ENCODE measurements at places on chromosomes 2 and 18. TPM values are rescaled to one million over a fixed set of nuclear protein-coding genes. Genes with fewer than 3 reads are reported as not detected.

DNA sequence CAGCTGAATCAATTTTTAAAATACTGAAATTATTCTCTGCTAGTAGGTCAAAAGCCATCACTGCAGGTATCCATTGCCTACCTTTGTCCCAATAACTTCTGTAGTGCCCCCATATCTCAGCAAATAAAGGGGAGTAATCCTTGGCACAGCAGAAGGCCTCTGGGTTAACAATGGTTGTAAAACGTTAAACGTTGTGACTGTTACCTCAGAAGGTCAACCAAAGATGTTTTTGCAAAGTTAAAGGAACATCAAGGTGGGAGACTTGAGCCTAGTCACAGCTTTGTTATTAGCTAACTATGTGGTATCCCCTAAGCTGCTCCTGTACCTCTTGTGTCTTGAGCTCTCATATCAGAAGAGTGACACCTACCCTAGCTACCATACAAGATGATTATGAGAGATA lies 60.5 kb downstream of the COX7A2L start:
- no peak for DNase-seq
- no peak overlapping the region for H3K4me3 ChIP-seq
- no peak overlapping the region for H3K27ac ChIP-seq
- H3K4me1 ChIP-seq, result no peaks in the 10 kb centered on the region
- peaks cover 23% of the 10 kb centered on the region for H3K36me3 ChIP-seq

- no peaks in the 10 kb centered on the region for H3K4me1 ChIP-seq
- no peak overlapping the region for H3K4me3 ChIP-seq
- no peak for DNase-seq
- no peak overlapping the region for H3K27ac ChIP-seq
Observed at GRCh38 chr2:188922191-188922590, 52.0 kb upstream of the COL3A1 start.

BCL2 gene
- 14.3 TPM for total RNA-seq

CCDC142 gene
- total RNA-seq, result 93.1 TPM

- H3K27me3 ChIP-seq, result no peaks in the 10 kb centered on the region
- no peaks in the 10 kb centered on the region for H3K4me1 ChIP-seq
- no peak overlapping the region for H3K4me3 ChIP-seq
- H3K27ac ChIP-seq, result no peak overlapping the region
- H3K36me3 ChIP-seq, result no peaks in the 10 kb centered on the region
- DNase-seq, result no peak
Observed at GRCh38 chr2:49515996-49516782, 361.9 kb upstream of the FSHR start.

KIF5C gene
- 2.0 TPM for total RNA-seq

- peaks cover 6% of the 10 kb centered on the region for H3K4me1 ChIP-seq
- H3K27me3 ChIP-seq, result no peaks in the 10 kb centered on the region
- no peak overlapping the region for H3K4me3 ChIP-seq
- H3K27ac ChIP-seq, result no peak overlapping the region
- DNase-seq, result no peak
Observed at GRCh38 chr2:96799623-96799935, 16.5 kb upstream of the CNNM3 start.

DNA sequence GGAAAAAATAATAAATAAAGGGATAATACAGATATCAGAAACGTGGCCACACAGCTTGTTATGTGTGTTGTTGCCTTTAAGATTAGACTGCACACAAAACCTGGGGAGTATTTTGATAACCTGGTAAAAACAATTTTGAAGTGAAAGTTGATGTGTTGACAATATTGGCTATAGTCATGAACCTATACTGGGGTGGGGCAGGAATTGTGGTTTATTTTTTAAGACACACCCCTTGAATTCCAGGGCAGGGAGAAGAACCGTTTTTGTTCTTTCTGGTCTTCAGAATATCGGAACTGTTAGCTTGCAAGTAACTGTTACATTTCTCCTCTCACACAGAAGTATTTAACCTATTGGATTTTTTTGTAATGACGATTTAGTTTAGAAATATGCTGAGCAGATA lies 80.4 kb downstream of the LIMS1 start:
- no peaks in the 10 kb centered on the region for H3K36me3 ChIP-seq
- no peak overlapping the region for H3K4me3 ChIP-seq
- H3K27ac ChIP-seq, result no peak overlapping the region
- DNase-seq, result no peak
- H3K4me1 ChIP-seq, result peaks cover 97% of the 10 kb centered on the region
- H3K27me3 ChIP-seq, result no peaks in the 10 kb centered on the region

DNA sequence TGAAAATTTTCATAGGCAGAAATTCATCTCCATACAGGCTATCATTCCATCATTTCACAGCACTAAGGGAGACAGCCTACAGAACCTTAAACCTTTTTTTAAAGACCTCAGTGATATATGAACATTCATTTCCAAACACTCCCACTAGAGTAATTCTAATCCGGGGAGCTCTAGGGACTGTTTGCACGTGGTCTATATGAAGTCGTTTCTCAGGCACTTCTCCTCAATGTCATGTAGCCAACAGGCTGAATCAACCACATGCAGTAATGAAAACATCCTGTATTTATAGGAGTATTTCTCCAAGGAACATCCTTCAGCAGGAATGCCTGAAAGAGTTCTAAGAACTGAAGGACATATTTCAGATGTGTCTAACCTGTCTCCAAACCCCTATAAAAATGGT lies 97.3 kb upstream of the CREB1 start:
- no peak overlapping the region for H3K27ac ChIP-seq
- no peak for DNase-seq
- no peaks in the 10 kb centered on the region for H3K27me3 ChIP-seq

DNA sequence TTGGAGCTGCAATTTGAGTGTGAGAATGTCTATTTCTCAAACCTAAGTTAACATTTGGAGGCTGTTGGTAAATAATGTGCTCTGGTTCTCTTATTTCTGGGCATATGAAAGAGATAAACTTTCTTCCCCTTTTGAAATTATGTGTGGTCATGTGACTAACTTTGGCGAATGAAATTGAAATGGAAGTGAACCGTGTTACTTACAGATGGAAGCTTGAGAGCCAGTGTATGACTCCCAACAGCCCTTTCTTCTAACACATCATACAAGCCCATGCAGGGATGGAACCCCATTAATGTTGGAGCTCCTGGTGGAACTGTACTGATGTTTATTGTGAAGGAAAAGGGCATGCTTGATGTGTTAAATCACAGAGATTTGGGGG lies 725.8 kb downstream of the TSN start:
- H3K27me3 ChIP-seq, result no peaks in the 10 kb centered on the region
- DNase-seq, result no peak
- no peaks in the 10 kb centered on the region for H3K4me1 ChIP-seq
- H3K27ac ChIP-seq, result no peak overlapping the region

DNA sequence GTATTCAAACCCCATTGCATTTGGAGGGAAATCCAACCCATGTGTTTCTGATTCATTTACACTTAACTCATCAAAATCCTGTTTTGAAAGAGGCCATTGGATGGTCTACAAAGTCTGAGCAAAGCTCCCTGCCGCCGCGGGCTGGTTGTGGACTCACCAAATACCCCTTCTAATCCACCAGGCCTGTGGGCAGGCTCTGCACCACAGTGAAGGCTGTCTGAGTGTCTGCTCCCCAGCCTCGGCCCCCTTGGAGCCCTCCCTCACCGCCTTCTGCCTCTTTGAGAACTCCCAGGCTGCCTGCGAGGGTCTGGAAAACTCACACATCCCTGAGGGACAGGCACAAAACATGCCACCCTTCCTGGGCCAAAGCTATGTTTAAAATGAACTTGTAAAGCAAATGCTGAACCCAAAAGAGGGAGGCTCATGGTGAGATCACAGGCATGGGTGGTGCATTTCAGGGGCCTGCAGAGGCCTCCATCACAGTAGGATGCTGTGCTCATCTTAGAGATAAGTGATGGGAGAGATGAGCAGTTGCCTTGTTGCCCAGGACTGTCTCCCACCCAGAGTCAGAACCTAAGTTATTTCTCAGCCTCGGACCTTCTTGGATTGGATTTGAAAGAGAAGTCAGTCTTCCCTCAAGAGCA lies 225.0 kb downstream of the CYP26B1 start:
- DNase-seq, result no peak
- H3K4me3 ChIP-seq, result no peak overlapping the region
- no peaks in the 10 kb centered on the region for H3K36me3 ChIP-seq
- no peak overlapping the region for H3K27ac ChIP-seq
- H3K4me1 ChIP-seq, result peaks cover 13% of the 10 kb centered on the region
- H3K27me3 ChIP-seq, result peaks cover 5% of the 10 kb centered on the region

GRCh38 chr2:72154386-72154975 lies 6.8 kb upstream of the CYP26B1 start:
- H3K27me3 ChIP-seq, result peaks cover 26% of the 10 kb centered on the region
- no peak overlapping the region for H3K4me3 ChIP-seq
- H3K36me3 ChIP-seq, result no peaks in the 10 kb centered on the region
- H3K27ac ChIP-seq, result no peak overlapping the region
- peaks cover 7% of the 10 kb centered on the region for H3K4me1 ChIP-seq

- no peaks in the 10 kb centered on the region for H3K27me3 ChIP-seq
- H3K4me1 ChIP-seq, result no peaks in the 10 kb centered on the region
- DNase-seq, result no peak
Observed at GRCh38 chr2:72538486-72538885, 287.3 kb downstream of the EXOC6B start.

GRCh38 chr2:176162911-176163671 lies 6.0 kb downstream of the HOXD3 start:
- no peak overlapping the region for H3K27ac ChIP-seq
- peaks cover 84% of the 10 kb centered on the region for H3K27me3 ChIP-seq
- DNase-seq, result no peak

- no peak overlapping the region for H3K27ac ChIP-seq
- H3K4me3 ChIP-seq, result no peak overlapping the region
- no peaks in the 10 kb centered on the region for H3K4me1 ChIP-seq
- DNase-seq, result no peak
Observed at GRCh38 chr2:138433995-138434951, 67.3 kb upstream of the SPOPL start.

SERPINB11 gene
- total RNA-seq, result not detected

DNA sequence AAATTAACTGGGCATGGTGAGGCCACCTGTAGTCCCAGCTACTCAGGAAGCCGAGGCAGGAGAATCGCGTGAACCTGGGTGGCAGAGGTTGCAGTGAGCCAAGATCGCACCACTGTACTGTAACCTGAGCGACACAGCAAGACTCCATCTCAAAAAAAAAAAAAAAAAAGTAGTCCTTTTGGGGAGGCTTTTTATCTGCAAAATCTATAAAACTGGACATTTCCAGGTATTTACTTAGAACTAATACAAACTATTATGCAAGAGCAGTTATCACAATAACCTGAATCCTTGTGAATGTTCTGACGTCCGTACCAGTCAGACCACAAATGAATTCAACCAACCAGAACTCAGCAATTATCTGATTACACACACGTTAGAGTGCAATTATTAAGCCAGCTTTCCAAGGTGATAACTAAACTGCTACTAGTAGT lies 8.8 kb upstream of the RAPH1 start:
- no peak overlapping the region for H3K27ac ChIP-seq
- H3K36me3 ChIP-seq, result no peaks in the 10 kb centered on the region
- DNase-seq, result no peak
- H3K4me1 ChIP-seq, result no peaks in the 10 kb centered on the region

DNA sequence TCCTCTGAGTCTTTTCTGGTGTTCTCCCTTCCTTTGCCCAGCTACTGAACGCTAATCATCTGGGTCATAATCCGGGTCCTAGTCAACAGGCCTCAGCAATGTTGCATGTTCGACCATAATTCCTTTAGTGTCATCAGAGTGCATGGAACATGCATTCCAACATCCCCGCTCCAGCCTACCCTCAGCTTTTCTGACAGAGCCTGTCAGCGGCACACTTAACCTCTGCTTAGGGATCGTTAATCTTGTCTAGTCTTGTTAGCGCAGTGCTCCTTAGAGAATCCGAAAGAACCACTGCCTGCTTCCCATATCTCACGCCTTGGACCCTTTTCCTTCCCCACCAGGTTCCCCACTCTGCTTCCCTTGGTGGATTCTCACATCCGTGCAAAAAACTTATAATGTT lies 767.9 kb upstream of the ID2 start:
- H3K36me3 ChIP-seq, result no peaks in the 10 kb centered on the region
- no peak overlapping the region for H3K4me3 ChIP-seq
- DNase-seq, result no peak

GRCh38 chr2:226943862-226944620 lies 108.2 kb downstream of the RHBDD1 start:
- H3K27me3 ChIP-seq, result no peaks in the 10 kb centered on the region
- H3K4me3 ChIP-seq, result no peak overlapping the region
- H3K27ac ChIP-seq, result no peak overlapping the region
- H3K36me3 ChIP-seq, result no peaks in the 10 kb centered on the region
- no peaks in the 10 kb centered on the region for H3K4me1 ChIP-seq
- no peak for DNase-seq

GRCh38 chr2:22817197-22817596 lies 567.8 kb upstream of the KLHL29 start:
- H3K27ac ChIP-seq, result no peak overlapping the region
- H3K36me3 ChIP-seq, result no peaks in the 10 kb centered on the region
- DNase-seq, result no peak
- no peaks in the 10 kb centered on the region for H3K4me1 ChIP-seq
- H3K27me3 ChIP-seq, result no peaks in the 10 kb centered on the region

GRCh38 chr18:23716516-23716915 lies 27.3 kb downstream of the LAMA3 start:
- H3K4me3 ChIP-seq, result no peak overlapping the region
- H3K36me3 ChIP-seq, result no peaks in the 10 kb centered on the region
- no peaks in the 10 kb centered on the region for H3K27me3 ChIP-seq
- no peak for DNase-seq
- no peak overlapping the region for H3K27ac ChIP-seq

KATNAL2 gene
- 4.4 TPM for total RNA-seq

GRCh38 chr2:85240055-85240454 lies 87.7 kb downstream of the TGOLN2 start:
- no peak overlapping the region for H3K4me3 ChIP-seq
- H3K27me3 ChIP-seq, result no peaks in the 10 kb centered on the region
- H3K36me3 ChIP-seq, result no peaks in the 10 kb centered on the region
- DNase-seq, result no peak
- H3K27ac ChIP-seq, result no peak overlapping the region

DNA sequence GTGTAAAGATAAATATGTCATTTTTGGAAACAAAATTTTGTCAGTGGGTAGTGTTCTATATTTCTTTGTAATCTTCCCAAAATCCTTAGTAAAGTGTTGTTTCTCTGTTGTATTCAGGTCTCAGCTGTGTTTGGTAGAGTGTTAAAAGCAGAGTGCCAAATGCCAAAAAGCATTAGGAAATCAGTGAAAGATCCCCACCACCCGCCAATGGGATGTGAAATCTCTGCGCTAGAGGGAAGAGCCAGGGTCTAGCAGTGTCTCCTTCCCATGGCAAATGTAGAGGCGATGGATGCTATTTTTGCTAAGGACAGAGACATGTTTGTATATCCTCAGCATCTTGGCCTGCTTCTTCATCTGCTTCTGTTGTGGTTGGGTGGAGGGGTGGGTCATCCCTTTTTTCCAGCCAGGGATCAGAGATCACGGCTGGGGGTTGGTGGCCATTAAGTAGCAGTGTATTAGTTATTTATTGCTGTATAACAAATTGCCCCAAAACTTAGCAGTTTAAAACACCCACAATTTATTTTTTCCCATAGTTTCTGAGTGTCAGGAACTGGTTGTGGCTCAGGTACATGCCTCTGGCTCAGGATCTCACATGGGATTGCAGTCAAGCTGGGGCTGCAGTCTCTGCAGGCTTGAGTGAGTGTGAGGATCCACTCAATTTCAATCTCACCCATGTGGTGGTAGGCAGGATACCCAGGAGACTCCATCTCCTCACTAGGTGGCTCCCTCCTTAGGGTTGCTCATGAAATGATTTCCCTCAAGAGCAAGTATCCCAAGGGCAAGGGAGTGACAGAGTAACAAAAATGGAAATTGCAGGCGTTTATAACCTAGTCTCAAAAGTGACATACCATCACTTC lies 211.9 kb downstream of the MYCN start:
- H3K4me1 ChIP-seq, result no peaks in the 10 kb centered on the region
- H3K27me3 ChIP-seq, result no peaks in the 10 kb centered on the region
- no peak for DNase-seq
- no peak overlapping the region for H3K27ac ChIP-seq

DYSF gene
- 18.7 TPM for total RNA-seq

Data from transverse colon (tissue), 4 donors.